ENCODE measurements at places on chromosomes 5 and 9.

GRCh38 chr9:621201-621855 lies 220.2 kb upstream of the DMRT1 start:
- DNase-seq = no peak

DNA sequence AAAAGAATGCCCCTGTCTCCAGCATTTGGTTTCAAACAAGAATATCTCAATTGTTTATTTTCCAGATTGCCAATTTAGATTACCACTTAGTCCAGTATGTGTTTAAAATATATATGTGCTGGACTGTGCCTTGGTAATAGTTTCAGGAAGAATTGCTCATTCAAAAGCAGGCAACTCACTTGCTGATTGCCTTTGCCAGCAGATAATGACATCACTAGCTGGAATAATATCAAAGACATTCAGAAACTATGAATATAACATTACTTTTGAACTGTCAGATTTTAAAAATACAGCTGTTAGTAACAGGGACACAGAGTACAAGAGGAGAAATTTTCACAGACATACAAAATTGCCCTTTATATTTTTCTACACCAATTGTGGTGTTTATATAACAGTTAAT lies 96.0 kb upstream of the ITGA2 start:
- no peak for DNase-seq

DNA sequence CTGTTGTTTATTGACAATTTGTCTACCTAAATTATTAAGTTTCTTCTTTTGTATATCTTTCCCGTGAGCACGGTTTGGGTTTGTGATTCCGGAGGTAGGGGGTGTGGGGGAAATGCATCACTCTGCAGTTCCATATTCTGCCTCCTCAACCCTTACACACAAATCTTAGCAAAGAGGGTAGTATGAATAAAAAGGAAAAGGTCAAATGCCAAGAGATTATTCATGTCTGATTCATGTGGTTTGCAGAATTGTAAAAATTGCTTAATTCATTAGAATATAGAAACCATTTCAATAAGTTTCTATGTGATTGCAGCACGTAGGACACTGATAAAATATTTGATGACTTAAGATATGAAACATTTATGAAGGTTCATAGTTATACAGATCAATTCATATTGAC lies 601.9 kb downstream of the SEMA5A start:
- DNase-seq = no peak

- no peak for DNase-seq
These were observed 56.7 kb upstream of the RPS23 start for GRCh38 chr5:82334856-82335255.

- DNase-seq = no peak
These were observed 34.1 kb upstream of the SLC9A3 start for GRCh38 chr5:558326-558725.

DNA sequence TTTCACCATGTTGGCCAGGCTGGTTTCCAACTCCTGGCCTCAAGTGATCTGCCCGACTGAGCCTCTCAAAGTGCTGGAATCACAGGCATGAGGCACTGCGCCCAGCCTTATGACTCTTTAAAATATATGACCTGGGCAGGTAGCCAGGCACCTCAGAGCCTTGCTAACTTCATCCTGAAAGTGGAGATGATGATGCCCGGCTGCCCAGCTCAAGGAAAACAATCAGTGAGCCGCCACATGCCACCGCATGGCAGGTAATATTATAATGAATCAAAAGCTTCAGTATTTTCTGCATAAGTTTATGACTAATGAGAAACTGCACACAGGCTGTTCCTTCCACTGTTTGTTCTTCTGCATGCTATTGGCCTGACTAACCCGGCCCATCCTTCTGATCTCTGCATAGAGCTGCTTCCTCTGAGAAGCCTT lies 30.4 kb upstream of the DMRT1 start:
- no peak for DNase-seq

DNA sequence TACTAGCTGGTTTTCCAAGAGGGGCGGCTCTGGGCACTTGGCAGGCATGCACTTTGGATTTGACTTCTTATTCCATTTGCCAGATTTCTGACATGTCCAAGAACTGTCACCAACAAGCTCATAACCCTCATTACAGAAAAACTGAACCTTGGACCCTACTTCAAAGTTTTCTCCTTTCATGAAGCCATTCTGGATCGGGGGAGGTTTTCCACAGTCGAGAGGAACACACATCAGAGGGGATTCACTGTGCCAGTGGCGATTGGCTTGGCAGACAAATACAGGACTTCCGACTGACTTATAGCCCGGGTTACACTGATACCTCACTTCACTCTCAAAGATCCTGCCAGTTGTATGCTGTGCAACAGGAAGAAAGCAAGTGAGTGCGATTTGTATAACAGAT lies 70.9 kb upstream of the TXNDC8 start:
- DNase-seq = no peak

- DNase-seq = no peak
These were observed 25.4 kb upstream of the TOMM5 start for GRCh38 chr9:37617832-37618231.

GRCh38 chr5:157267761-157268480 lies 2.0 kb downstream of the CYFIP2 start:
- DNase-seq = no peak

DNA sequence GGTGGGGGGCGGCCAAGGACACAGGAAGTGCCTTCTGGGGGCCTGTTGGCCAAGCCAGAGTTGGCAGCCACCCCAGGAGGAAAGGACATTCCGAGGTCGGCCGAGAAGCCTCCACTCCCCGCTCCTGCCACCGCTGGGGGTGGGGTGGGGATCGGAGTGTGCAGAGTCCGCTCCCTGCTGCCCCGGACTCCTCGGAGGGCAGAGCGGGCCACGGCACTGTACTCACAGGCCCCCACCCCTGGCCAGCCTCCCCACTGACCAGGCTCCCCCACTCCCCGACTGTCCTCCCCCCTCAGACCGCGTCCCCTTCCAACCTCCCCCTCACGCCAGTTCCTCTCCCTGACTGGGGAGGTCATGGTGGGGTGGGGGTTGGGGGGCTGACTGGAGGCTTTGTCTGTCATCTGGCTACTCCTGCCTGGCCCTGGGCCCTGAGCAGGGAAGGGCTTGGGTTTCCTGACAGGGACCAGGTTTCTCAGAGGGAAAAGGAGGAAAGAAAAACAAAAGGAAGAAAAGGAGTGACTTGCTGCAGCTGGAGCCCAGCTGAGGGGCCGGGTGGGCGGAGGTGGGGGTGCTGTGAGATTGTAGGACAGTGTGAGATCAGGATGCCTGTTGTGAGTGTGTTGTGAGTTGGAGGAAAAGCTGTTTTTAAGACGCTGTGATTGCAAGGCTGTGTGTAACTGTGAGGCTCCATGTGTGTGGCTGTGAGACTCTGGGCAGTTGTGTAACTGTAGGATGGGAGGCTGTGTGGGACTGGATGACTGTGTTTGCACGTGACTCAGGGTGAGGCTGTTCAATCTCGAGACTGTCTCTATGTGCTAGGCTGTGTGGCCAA lies 29.7 kb downstream of the CNTFR start:
- no peak for DNase-seq

DNA sequence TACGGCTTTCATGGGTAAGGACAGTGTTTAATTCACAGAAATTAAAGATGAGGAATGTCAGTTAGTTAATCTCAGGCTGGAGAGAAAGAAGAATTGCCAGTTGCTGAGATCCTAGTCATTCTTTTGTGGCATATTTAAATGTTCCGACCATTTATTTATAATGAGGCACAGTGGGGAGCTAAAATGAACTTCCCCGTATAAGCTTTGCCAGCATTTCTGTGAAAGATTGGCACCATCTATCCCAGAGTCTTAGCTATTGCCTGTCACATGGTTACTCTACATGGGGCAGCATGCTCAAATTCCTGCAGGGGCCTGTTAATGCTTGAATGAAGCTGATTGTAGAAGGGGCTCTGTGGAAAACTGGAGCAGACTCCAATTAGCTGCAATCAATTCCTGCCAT lies 314.1 kb downstream of the PRELID2 start:
- no peak for DNase-seq

DNA sequence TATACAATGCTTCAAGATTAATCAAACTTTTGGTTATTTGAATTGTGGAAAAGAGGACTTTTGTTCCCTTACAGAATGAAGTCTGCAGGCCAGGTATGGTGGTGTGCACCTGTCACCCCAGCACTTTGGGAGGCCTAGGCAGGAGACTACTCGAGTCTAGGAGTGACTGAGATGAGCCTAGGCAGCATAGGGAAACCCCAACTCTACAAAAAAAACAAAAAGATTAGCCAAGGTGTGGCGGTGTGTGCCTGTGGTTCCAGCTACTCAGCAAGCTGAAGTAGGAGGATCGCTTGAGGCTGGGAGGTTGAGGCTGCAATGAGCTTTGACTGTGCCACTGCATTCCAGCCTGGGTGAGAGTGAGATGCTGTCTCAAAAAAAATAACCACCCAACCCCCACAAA lies 9.3 kb downstream of the CCNH start:
- DNase-seq = no peak

GRCh38 chr9:18579536-18579935 lies 105.6 kb downstream of the ADAMTSL1 start:
- no peak for DNase-seq

GRCh38 chr5:132635873-132636272 lies 22.1 kb upstream of the IL13 start:
- no peak for DNase-seq

DNA sequence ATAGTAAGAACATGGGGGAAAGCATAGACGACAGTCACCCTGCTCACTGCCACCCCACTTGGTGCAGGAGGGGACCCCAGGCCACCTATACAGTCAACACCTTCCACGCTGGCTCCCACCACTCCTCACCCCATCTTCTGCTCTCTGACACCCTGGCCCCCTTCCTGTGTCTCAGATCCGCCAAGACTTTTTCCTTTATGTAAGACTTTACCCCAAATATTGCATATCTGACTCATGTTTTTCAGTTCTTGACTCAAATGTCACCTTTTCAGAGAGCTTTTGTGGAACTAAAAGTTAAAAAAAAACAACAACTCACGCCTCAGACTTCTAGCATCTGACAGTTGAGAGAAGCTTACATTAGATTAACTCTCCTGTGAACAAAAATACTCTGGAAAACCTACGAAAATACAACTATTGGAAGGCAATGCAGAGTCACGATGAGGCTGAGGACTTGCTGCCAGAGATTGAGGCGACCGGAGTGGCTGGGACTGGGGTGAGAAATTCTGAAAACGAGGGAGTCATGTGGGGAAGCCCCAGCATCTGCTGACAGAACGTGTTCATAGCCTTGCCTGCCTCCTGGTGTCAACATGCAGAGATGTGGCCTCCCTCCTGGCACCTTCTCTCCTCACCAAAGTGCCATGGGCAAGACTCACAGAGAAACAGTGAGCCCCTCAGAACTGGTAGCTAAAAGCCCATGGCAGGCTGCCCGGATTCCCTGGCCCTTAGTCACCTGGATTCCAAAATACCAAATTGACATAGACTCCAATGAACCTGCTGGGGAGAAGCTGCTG lies 22.4 kb upstream of the FCN2 start:
- DNase-seq = no peak

GRCh38 chr9:26956860-26957233 lies 635 bp downstream of the IFT74 start:
- DNase-seq = no peak

DNA sequence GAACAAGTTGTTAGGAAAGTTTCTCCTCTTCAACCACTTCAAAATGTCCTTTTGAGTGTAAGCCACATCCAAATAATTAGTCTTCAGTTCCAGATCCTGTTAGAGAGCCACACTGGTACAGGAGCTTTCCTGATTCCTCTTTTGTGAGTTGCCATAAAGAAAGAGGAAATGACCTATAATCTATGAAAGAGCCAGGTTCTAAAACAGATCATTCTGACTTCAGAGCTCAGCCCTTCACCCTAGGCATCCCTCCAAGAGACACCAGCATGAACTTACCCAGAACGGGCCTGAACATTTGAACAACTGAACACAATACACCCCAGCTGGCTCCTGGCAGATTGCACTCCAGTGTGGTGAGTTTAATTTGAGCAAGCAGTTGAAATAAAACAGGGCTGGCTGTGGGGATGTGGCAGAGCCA lies 25.7 kb downstream of the SLC1A1 start:
- DNase-seq = no peak

DNA sequence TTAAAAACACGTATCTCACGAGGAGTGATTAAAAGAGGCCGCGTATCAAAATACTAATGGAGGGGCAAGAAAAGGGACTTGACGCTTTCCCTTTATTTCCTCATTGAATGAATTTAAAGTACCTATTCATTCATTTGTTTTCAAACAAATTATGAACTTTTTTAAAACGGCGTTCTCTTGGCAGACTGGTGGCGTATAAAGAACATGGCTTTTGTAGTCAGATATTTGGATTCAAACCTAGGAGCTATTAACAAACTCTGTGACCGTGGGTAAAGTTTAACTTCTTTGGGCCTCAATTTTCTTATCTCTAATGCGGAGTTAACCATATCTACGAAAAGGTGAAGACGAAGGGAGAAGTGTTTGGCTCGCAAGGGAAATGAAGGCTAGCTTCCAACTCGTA lies 876 bp downstream of the CAAP1 start:
- no peak for DNase-seq

- no peak for DNase-seq
These were observed 2.3 kb upstream of the ACSL6 start for GRCh38 chr5:132013711-132014110.

GRCh38 chr5:136560126-136560525 lies 194.8 kb upstream of the TRPC7 start:
- DNase-seq = no peak

DNA sequence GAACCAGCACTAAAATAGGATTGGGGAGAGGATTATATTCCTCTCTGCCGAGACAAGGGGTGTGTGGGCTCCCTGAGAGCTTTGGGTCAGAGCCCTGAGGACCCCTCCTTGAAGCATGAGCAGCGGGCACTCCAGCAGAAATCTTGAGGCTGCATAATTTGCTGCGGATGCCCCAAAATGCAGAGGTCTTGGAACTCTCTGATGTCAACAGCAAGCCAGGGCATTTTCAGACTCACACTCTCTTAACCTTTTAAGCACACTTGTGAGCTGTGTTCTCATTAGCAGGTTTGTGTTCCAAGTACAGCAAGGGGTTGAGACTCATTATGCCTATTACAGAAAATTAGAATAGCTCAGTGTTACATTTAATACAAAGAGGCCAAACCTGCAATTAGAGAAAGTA lies 513.0 kb upstream of the ADAMTS16 start:
- no peak for DNase-seq

GRCh38 chr9:134891713-134892112 lies 11.1 kb downstream of the FCN2 start:
- no peak for DNase-seq

GRCh38 chr5:150208187-150209098 lies 18.6 kb downstream of the SLC6A7 start:
- DNase-seq = no peak

DNA sequence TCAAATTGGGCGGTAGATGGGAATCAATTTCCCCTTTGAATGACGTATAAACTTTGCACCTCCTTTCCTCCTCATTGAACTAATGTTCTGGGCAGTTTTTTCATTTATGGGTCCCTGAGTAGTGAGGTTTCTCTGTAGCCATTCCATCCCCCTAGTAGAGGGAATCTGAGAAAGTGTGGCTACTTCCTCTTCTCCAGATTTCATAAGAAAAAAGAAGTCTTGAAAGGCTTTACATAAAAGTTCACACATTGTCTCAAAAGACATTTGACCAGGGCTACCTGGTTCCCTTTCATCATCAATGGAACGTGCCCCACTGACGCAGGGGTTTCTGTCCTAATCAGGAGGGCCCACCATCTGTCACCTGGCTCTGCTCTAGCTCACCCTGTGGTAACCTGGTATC lies 57.3 kb downstream of the CTSL start:
- no peak for DNase-seq

- DNase-seq = no peak
These were observed 68.7 kb upstream of the ADAMTSL1 start for GRCh38 chr9:18405240-18405639.
